ENCODE measurements at places on chromosomes 4 and X.

- DNase-seq: no peak
These were observed 207.1 kb upstream of the DKK2 start for GRCh38 chr4:107243141-107243781.

DNA sequence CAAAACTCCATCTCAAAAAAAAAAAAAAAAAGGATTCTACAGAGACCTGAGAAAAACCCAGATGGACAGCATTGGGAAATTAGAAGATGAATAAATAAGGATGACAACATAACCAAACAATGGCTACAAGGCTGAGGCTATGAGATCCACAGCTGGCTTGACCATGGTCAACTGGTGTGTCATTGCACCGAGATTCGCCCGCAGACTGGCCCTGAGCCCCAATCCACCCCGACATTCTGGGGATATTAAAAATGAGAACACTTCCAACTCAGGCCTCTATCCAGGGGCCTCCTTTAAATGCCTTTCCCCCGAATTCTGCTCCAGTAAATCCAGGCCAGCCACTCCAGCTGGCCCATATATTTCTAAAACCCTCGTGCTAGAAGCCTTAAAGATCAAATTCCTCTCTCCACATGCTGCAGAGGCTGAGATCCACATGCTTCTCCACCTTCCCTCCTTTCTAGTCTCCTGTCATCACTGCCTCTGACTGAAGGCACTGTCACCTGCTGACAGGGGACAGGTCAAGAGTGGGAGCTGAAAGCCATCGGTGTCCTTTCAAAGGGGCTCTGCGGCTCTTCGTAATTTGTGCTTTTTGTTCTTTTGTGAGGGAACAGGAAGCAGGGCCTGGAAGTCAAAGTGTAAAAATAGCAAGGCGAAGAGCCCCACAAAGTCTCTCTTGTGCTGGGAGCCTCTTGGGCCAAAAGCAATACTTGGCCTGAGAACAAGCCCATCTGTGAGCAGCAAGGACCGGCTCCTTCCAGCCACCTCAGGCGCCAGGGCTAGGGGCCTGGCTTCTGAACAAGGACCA, 203.7 kb downstream of the NSUN7 start:
- DNase-seq: no peak

- no peak for DNase-seq
These were observed 1532.0 kb downstream of the PCDH18 start for GRCh38 chr4:136000246-136000645.

- no peak for DNase-seq
These were observed 234.2 kb upstream of the RPS6KA3 start for GRCh38 chrX:20500949-20501348.

- peak; percentile 94 for DNase-seq
These were observed 56.4 kb upstream of the XIAP start for GRCh38 chrX:123803331-123803983.

- DNase-seq: no peak
These were observed 33.9 kb upstream of the BLTP1 start for GRCh38 chr4:122118243-122118642.

- DNase-seq: no peak
These were observed 114.5 kb upstream of the FAM9C start for GRCh38 chrX:13158911-13159310.

GRCh38 chr4:121951521-121952110, at the start of gene TRPC3:
Gene TRPC3 (minus strand): TSS chr4:121952060. CDS start chr4:121951680, 380 bp downstream.
- peak; percentile 32 for DNase-seq

GRCh38 chrX:40778861-40779575, 43.7 kb upstream of the MED14 start:
- no peak for DNase-seq

DNA sequence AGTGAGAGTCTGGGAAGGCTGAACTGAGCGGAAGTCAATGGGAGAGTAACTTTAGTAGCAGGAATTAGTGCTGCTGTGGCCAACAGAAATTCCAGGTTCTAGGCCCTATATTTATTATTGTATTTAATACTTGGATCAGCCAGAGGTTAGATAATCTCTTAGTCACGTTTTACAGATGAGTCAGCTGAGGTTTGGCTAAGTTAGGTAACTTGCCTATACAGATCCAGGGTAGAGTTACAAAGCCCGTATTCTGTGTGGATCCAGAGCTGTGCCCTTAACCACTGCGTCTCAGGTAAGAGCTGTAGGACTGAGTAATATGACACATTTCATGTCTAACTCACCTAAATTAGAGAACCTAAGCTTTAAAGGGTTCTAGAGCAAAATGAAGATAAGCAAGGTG, 20.5 kb downstream of the PSMD10 start:
- DNase-seq: no peak

All from large intestine (tissue), 12 donors.